ENCODE measurements at places on chromosomes 11 and 22.

GRCh38 chr22:33129621-33130020 lies 71.4 kb upstream of the SYN3 start:
- no peak for DNase-seq

GRCh38 chr11:80925321-80925720 lies 1484.5 kb upstream of the TENM4 start:
- DNase-seq: no peak

- no peak for DNase-seq
Observed at GRCh38 chr11:104649002-104649401, 249.3 kb downstream of the CASP12 start.

- DNase-seq: no peak
Observed at GRCh38 chr22:17566776-17567175, 3.5 kb downstream of the SLC25A18 start.

GRCh38 chr11:123577081-123577598 lies 77.3 kb downstream of the SCN3B start:
- no peak for DNase-seq

DNA sequence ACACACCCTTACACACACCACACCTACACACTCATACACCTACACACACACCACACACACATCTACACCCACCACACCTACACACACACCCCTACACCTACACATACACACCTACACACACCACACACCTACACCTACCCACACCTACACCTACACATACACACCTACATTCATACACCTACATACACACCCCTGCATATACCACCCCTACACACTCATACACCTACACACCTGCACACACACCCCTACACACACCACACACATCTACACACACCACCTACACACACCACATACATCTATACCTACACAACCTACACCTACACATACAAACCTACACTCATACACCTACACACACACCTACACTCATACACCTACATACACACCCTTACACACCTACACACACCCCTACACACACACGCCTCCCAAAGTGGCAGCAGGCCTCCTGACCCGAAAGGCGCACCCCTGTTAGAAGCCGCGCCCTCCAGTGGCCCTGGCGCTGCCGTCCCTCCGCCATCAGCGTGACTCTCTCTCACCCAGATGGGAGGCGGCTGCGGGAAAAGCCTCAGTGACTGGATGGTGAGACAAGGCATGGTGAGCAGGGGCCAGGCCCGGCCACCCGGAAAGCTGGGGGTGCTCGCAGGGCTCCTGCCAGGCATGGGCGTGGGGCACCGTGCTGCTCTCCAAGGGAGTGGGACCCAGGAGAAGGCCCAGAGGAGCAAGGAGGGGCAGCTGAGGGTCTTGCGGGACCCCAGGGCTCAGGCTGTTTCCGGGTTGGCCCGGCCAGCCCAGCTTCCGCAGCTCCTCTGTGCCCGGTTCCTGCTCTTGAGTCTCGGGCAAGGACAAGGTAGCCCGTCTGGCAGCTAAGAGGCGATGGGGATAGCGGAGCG lies 37.0 kb upstream of the HMOX1 start:
- no peak for DNase-seq

GRCh38 chr11:12232160-12232559 lies 121.8 kb downstream of the MICAL2 start:
- DNase-seq: no peak

- no peak for DNase-seq
Observed at GRCh38 chr11:18312663-18313420, 9.1 kb downstream of the HPS5 start.

DNA sequence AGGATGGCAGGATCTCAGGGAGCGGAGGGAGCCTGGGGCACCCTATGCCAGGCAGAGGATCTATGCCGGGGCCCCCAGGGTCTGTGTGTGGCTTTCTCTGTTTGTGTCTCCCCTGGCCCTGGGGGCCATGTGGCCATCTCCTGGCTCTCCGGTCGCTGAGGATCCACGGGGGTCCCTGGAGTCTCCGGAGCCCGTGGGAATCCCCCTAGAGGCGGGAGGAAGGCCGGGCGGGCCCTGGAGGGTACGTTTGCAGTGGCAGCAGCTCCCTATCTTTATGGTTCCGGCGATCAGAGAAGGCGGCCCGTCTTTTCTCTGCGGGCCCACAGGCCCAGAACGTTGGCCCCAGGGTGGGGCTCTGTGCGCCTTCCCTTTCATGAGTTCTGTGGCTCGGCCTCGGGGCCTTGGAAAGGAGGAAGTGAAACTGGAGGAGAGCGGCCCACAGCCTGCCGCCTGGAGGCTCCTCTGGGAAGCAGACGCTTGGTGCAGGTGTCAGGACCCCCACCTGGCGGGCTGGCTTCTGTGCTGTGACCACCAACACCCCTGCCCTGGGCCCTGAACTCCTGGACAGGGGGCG lies 82.1 kb downstream of the KCNQ1 start:
- no peak for DNase-seq

GRCh38 chr11:122809866-122810265 lies 28.4 kb upstream of the CRTAM start:
- no peak for DNase-seq

- DNase-seq: no peak
Observed at GRCh38 chr11:14248580-14248981, 110.4 kb downstream of the RRAS2 start.

- no peak for DNase-seq
Observed at GRCh38 chr22:50605613-50606074, 5.1 kb downstream of the MAPK8IP2 start.

All from DMS 273 treated with DMSO at 0.1 percent for 48 hours (cell line).